Hematopoietic multipotent progenitor cell treated with erythropoietin and hydrocortisone succinate and interleukin-3 and kit ligand, for 4 days (in vitro differentiated cells): ENCODE measurements at places on chromosomes 3 and 15.
A peak's percentile ranks its signal among the peaks of the same experiment; 100 is the strongest.

- peak; percentile 66 for DNase-seq
Observed at GRCh38 chr15:43410572-43411214, 39.8 kb downstream of the TUBGCP4 start.

GRCh38 chr3:172557515-172558220 is 34.4 kb upstream of the TNFSF10 start:
- DNase-seq, result peak; percentile 33

DNA sequence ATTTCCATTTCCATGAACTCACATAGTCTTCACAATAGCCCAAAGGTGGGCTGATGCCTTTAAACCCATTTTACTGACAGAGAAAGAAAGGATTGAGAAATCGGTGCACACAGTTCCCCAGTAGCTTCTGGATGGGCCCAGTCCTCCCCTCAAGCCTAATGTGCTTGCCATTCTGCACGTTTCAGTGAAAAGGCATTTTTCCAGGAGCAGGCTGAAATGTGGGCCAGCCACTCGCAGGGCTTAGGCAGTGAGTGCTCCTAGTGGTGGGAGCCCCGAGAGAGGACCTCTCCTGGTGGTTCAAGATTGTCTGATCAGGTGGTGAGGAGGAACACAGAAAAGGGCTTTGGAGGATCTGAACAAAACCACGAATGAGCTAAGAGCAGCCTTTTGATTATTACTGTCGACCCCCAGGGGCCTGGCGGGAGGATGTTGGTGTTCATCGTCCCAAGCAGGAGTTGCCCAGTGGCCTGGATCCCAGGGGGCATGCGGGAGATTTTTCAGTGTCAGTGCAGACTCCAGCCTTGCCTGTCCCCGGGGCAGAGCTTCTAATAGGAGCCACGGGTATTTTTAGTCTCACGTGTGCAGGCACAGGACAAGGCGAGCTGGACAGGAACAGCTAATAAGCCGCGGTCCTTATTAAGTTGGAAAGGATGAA is 8.7 kb upstream of the KY start:
- no peak for DNase-seq

GRCh38 chr3:184352149-184352785 is 9.1 kb downstream of the CLCN2 start:
- no peak for DNase-seq

GRCh38 chr3:123442125-123442524 is 6.8 kb downstream of the ADCY5 start:
- no peak for DNase-seq

- DNase-seq, result no peak
Observed at GRCh38 chr3:100396967-100397366, 3.9 kb downstream of the TOMM70 start.

DNA sequence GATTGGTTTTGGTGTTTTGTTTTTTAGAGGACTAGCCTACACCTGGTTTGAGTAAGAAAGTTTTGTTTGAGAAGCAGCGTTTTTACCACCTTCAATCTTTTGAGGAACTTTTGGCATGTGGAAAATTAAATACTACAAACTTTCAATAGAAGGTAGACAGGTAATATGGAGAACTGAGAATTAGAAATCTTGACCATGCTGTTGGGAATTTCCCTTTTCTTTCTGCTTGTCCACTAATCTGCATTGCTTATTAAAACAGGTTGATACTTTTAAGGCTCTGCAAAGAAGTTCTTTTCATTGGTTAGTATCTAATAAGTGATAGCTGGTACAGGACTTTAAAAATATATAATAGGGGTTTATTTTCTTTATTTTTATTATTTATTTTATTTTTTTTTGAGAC is 31.9 kb downstream of the UBE2E1 start:
- no peak for DNase-seq

DNA sequence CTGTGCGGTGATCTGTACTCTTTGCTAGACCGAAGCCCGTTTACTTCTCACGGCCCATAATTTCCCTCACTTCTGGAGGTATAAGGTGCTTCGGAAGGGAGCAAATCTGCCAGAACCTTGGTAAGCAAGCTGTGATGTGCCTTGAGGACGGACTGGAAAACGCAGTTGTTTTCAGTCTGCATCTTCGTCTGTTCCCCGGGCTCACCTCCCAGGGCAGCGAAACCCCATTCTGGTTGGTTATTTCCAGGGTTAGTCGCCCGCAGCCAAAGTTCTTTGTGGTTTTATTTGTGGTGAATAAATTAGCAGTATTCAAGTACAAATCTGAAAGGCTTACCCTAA is 401 bp downstream of the RAMAC start:
- peak; percentile 60 for DNase-seq

DNA sequence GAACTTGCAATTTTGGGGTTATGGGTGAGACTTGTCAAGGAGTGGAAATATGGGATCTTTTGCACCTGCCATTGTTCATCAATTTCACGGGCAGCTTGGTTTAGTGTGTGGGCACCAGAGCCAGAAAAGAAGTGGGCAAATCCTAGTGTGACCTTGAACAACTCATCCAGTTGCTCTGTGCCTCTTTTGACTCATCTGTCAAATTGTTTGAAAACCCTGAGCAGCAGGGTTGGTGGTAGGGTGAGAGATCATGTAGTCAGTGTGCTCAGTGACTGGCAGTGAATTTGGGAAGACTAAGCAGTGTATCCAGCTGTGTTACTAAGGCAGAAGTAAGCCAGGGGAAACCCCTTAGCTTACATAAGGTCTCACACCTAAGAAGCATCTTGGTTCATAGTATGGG is 293.0 kb upstream of the TRIM42 start:
- DNase-seq, result no peak

GRCh38 chr3:148916132-148916531 is 51.0 kb downstream of the CPA3 start:
- DNase-seq, result no peak

- no peak for DNase-seq
Observed at GRCh38 chr3:184134746-184135148, 411 bp upstream of the EIF2B5 start.

GRCh38 chr3:56874269-56874668 is 72.5 kb upstream of the ARHGEF3 start:
- DNase-seq, result peak; percentile 90

DNA sequence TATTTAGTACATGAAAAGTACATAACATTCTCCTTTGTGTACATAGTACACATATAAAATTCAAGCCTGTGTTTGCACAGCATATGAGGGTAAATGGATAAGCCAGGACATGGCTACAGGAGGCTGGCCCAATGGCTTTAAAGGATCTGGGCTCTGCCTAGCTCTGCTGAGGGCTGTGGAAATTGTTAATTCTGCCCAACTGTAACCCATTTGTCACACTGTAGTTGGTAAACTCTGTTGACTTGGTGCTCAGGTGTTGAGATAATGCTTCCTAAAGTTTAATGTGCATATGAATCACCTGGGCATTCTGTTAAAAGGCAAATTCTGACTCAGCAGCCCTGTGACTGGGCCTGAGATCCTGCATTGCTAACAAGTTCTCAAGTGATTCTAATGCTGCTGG is 196.5 kb upstream of the ZPLD1 start:
- DNase-seq, result no peak
